HFF-Myc (cell line): ENCODE measurements at places on chromosomes 2 and 18.
A peak's percentile ranks its signal among the peaks of the same experiment; 100 is the strongest.

GRCh38 chr2:217091531-217091930 lies 231.7 kb upstream of the TNP1 start:
- DNase-seq, result no peak

DNA sequence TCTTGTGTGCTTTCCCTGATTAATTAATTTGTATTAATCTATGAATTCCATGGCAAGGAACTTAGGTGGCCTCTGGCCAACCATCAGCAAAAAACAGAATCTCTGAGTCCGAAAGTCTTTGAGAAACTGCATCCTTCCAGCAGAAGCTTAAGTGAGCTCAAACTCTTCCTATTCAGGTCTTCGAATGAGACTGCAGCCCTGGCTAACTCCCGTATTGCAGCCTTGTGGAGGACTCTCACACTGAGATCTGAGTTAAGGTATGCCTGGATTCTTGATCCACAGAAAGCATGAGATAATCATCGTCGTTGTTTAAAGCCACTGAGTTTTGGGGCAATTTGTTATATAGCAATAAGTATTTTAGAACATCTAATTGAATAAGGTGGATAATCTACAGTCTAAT lies 1143.9 kb upstream of the NXPH2 start:
- no peak for DNase-seq

DNA sequence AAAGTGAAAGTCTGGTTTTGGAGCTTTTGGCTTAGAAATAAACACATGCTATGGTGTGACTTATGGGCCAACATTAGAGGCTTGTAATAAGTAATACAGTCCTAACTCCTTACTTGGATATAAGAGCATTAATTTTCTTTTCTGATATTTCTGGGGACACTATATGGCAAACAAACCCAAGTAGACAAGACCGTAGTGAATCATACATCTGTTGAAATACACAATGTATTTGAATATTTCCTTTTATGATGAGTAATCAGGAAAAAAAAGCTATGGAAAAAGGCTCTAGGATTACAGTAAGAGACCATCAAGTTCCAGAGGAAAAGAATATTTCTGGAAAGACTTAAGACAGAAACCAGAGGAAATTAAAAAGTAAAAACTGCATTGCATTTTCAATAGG lies 146.0 kb upstream of the CYP26B1 start:
- DNase-seq, result no peak

- peak; percentile 19 for DNase-seq
Measured at GRCh38 chr2:73856214-73856613, 27.5 kb downstream of the STAMBP start.

DNA sequence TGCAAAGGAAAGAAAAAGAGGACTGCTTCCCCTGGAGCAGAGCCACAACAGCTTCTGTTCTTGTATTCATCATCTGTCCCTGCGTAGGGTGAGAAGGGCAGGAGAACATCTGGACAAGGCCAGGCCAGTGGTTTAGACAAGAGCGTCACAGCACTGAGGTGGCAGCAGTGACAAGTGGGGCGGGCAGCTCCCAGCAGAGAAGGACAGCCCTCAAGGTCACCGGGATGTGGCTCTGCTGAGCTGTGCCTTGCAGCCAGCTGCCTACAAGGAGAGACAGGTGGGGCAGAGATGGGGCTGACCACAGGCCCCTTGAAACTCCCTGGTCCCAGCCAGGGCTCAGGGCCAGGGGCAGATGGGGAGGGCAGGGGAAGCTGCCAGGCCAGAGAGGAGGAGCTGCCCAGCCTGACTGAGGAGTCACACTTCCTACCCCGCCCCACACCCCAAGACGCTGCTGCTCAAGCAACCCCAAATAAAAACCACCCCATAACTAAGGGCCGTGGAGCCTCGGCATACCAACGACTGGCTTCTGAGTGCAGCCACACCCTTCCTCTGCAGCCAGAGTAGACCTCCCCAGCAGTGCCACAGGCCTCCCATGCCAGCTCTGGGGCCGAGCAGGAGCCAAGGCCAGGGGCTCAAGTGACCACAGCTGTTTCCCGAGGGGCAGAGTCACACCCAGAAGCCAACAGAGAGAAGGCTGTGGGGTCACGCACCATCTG lies 5.4 kb downstream of the RAB11FIP5 start:
- no peak for DNase-seq

- DNase-seq, result no peak
Measured at GRCh38 chr2:172208791-172209325, 106.2 kb upstream of the DLX2 start.

GRCh38 chr2:70403267-70404053 lies 101.6 kb upstream of the FAM136A start:
- DNase-seq, result no peak

GRCh38 chr18:58871514-58872420 lies 7.1 kb downstream of the ZNF532 start:
- DNase-seq, result no peak

- no peak for DNase-seq
Measured at GRCh38 chr2:233386382-233387041, 32.2 kb downstream of the DGKD start.
